ENCODE measurements at places on chromosomes 1 and 21.

DNA sequence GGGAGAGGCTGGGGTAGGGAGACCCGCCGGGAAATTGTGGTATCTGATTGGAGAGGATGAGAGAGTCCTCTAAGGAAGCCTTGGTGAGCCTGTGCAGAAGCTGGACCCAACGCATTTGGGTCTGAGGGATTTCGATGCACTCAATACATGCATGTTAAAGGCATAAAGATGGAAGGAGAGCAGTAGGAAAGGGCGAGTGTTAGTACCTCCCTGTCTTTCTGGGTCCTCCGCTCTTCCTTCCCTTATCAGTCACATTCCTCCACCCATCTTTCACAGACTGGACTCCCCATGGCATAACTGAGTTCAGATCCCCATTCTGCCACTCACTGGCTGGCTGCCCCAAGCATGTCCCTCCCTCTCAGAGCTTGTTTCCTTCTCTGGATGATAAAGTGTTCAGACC is 7.3 kb downstream of the RGS16 start:
- no peak for DNase-seq

- DNase-seq, result no peak
Observed at GRCh38 chr1:75276385-75276784, 142.2 kb downstream of the LHX8 start.

GRCh38 chr1:212987702-212988322 is 27.9 kb downstream of the ANGEL2 start:
- DNase-seq, result no peak

DNA sequence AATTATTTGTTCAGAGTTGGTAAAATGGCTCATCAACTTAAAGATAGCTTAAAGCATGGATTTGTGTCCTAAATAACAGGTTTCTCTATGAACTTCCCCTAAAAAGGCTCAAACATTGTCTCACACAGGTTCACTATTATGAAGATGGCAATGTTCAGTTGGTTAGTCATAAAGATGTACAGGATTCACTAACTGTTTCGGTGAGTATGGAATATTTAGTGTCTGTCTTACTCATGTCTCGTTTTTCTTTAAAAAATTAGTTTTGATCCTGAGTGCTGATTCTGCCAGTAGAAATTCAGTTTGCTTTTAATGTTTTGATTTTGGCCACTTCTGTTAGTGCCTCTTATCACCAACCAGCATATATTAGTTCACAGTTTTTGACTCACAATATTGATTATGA is 7.5 kb upstream of the MOV10 start:
- no peak for DNase-seq

GRCh38 chr1:69911301-69911801 is 294.0 kb downstream of the LRRC40 start:
- DNase-seq, result no peak

DNA sequence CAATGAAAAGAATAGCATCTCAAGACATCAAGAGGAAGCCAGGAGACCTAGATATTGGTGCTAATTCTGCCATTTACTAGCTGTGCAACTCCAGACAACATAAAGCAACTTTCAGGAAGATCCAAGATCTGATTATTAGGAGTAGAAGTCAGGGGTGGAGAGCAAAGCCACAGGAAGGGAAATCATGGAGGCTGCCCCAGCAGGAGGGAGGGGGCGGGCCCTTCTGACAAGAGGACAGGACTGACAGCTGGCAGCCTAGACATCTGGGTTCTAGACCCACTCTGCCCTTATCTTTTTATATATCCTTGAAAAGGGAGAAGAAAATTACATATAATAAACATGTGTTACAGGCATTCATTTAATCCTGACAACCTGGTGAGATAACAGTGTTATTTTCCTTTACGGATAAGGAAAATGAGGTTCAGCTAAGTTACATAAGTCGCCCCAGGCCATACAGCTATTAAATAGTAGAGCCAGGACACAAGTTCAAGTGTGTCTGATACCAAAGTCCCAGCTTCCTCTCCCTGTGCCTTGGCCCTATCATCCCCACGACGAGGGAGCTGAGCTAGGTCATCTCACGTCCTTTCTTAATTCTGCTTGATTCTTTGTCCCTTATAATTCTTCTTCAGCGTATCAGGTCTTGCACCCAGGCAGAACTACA is 46.6 kb downstream of the ARHGEF11 start:
- DNase-seq, result no peak

DNA sequence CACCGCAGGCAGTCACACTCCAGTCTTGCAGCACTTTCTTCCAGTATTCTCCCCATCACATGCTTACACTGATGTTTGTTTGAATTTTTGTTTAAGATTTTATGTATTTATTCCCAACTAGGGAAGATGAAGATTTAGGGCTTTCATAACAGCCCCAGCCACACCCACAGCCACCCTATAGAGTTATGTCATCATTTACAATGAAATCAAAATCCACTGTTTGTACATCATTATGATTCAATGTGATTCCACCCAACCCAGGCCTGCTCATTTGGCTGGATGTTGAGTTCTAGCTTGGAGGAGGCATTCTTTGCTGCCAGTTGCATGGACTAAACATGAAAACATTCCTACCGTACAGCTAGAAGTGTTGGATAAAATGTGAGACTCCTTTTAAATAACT is 35.8 kb downstream of the RIPK4 start:
- DNase-seq, result no peak

GRCh38 chr1:154860156-154860870 is 9.8 kb downstream of the KCNN3 start:
- DNase-seq, result no peak

GRCh38 chr1:218527737-218528136 is 182.6 kb downstream of the TGFB2 start:
- no peak for DNase-seq

DNA sequence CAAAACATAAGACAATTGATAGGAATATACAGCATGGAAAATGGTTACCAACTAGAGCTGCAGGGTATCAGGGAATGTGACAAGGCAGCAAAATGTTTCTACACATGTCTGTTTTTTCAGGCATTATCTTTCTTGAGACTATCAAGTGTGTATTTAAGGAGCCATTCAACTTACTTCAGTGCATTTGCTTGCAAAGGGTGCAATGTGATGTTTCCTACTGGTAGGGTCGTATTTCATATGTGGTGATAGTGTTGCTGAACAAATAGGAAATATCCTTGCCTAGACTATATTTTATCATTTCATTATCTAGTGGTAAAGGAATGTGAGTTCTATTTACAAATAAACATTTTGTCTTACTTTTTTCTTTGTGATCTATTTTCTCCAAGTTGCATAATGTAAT is 42.4 kb downstream of the PTPRC start:
- DNase-seq, result no peak

- DNase-seq, result no peak
Observed at GRCh38 chr1:190119683-190120082, 358.0 kb downstream of the BRINP3 start.

DNA sequence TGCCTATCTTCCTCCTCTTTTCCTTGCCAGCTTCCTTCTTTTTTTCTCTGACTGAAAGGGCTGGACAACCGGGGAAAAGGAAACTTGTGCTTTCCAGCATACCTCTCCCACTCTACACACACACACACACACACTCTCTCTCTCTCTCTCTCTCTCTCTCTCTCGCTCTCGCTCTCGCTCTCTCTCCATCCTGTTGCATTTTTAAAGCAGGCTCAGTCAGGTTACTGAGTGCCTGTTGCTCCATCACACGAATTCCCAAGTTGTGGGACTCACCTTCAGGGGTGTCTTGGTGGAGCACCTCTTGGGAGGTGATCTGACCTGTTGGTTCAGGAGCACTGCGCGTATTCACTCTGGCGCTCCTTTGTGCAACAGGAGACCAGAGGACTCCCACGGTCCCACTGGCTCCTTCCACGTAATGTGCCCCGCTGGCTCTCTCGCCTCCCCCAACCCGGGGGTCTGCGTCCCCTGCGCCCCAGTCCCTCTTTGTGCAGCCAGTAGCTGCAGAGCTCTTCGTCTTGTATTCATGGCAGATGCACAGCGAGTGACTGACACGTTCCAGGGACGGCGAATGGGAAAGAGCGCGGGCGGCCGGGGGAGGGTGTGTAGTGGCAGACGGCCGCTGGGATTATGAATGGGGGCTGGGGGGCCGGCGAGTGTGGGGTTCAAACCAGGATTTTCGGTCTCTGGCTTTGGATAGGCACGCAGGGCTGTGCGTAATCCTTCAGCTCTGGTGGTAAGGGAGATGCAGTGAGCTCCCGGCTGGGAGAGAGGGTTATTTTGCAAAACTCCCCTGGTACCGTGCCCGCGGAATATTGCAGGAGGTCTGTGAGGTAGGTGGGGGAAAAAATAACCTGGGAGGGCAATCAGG is 660 bp upstream of the PDE4B start:
- no peak for DNase-seq

- no peak for DNase-seq
Observed at GRCh38 chr1:15621975-15622374, 4.7 kb downstream of the DDI2 start.

DNA sequence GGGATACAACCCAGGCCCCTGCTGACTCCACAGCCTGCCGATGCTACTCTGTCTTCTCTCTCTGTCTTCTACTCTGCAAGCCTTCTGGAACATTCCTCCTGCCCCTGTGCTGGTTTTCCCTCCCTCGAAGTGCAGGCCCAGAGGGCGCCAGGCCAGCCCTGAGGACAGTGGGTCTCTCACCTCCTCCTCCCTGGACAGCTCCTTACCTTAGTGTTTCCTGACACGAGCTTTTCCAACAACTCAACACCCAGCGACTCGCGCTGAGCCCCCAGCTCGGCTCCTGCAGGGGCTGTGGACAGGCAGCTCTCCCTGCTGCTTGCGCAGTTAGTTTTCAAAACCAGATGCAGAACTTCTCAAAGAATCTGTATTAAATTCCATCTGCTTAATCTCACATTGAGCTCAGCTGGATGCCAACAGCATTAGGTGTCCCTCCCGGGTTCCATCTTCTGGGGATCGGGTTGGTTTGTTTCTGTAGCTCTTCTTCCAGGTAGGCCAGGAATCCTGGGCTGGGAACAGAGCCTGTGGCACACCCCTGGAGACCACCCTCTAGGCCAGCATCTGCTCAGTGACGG is 54.2 kb downstream of the PTPRU start:
- DNase-seq, result no peak

- peak; percentile 62 for DNase-seq
Observed at GRCh38 chr1:44030605-44031251, 534 bp downstream of the SLC6A9 start.

DNA sequence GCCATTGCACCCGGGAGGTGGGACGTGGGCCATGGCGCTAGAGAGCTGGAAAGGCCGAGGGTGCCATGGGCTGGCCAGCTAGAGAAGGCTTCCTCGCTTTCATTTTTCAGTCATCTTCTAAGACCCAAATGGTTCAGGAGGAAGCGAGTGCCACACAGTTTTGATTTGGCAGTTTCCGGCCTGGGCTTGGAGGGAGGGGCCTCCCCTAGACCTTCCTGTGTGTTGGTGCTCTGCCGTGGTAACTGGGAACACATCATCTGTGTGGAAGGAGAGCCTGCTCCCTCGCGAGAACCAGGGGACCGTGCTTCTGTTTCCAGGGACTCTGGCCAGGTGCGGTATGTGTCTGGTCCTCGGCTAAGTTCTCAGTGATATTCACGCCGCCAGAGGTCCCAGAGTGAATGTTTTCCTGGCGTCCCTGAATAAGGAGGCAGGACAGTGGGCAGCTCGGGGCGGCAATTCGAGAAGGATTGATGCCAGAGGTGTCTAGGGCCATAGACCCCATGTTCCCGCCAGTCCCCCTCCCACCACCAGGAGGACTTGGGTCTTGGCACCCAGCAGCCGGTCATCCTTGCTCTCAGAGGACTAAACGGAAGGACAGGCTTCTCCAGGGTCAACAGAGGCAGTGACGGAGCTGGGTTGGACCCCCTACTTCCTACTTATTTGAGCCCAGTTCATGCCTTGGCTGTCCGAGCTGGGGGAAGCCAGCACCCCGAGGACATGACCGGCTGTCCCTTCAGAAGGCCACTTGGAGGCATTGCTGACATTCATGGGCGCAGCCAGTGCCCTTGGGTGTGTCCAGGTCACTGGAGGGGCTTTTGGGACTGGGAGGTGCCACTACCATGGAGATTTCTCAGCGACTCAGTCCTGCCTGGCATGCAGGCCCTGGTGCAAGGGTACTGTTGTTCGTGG is 2.7 kb upstream of the NPHP4 start:
- DNase-seq, result peak; percentile 90

DNA sequence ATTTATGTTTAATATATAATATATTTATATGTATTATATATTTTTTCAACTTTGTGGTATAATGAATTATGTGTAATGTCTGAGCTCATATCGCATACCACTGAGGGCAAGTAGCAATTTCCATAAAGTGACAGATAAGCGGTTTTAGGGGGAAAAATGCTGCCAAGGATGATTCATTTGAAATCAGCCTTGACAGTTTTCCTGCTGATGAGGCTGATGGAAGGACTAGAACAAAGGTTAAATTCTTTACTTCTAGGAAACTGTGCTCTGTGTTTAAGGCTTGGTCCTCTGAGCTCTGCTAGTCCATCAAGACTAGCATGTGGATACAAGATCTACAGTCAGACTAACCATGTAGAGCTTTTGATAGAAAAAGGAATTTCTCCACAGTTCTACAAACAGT is 19.3 kb upstream of the DDAH1 start:
- DNase-seq, result no peak

Measured in CD4-positive, CD25-positive, alpha-beta regulatory T cell (primary cell).